Activated CD4-positive, alpha-beta T cell treated with anti-CD3 and anti-CD28 coated beads for 48 hours (primary cell): ENCODE measurements at places on chromosomes 16 and 17.

GRCh38 chr17:527247-527646, 174.6 kb upstream of the RPH3AL start:
- DNase-seq = no peak

DNA sequence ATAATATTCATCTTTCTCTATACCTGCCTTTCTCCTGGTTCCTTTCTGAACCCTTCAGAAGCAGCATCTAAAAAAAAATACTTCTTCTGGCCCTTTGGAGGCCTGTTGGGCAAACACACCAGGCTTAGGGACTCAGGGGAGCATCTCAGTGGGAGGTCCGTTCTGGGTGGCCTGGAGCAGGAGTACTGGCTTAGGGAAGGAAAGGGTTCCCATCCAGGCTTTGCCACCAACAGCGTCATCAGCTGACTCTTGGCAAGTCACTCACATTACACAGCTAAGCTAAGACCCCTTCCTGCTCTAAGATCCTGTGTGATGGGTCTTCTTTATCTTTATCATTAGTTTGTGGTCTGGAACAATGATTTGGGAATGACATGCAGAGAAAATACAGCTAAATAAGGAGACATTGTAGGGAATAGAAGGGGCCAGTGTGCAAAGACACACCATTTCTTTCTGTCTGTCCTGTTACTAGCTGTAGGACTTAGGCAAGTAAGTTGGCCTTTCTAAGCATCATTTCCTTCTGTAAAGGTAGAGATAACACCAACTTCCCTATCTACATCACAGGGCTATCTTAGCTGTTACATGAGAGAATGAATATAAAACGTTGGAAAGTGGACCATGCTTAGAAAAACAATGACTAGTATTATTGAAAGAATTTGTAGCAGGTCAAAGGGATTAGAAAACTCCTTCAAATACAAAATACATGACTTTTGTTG, 9.9 kb downstream of the PCTP start:
- DNase-seq = no peak

- DNase-seq = peak; percentile 48
These were observed 10.3 kb downstream of the ATXN1L start for GRCh38 chr16:71855937-71856662.

GRCh38 chr16:86567701-86568581, 1.3 kb downstream of the FOXC2 start:
- DNase-seq = no peak

GRCh38 chr16:81798311-81799137, 19.4 kb downstream of the PLCG2 start:
- peak; percentile 34 for DNase-seq

DNA sequence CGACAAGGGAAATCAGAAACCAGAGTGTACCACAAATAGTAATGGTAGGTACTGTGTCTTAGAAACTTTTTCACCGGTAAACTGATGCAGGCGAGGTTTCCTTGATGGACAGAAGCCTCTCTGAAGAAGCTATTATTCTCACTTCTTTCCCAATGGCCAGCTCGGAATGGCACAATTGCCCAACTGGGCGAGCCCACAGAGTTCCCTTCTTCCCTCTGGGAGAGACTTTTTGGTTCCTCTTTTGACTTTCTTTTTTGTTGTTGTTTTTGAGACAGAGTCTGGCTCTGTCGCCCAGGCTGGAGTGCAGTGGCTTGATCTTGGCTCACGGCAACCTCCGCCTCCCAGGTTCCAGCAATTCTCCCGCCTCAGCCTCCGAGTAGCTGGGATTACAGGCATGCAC, 16.9 kb downstream of the SLC43A2 start:
- DNase-seq = no peak

DNA sequence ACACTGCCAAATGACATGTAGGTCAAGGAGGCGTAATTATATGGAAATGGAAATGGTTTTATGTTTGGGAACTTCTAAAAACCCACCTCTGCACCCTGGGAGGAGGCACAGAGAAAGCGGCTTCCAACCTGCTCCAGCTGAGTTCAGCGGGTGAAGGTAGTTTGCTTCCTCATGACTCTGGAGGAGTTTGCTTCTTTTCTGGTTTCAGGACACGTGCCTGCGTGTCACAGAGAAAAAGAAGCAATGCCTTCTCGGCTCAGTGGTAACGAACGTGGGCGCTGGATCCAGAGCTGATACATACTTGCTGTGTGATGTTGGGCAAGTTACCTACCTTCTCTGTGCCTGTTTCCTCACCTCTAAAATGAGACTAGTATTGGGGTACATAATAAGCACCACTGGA, 22.1 kb downstream of the GPR139 start:
- no peak for DNase-seq

DNA sequence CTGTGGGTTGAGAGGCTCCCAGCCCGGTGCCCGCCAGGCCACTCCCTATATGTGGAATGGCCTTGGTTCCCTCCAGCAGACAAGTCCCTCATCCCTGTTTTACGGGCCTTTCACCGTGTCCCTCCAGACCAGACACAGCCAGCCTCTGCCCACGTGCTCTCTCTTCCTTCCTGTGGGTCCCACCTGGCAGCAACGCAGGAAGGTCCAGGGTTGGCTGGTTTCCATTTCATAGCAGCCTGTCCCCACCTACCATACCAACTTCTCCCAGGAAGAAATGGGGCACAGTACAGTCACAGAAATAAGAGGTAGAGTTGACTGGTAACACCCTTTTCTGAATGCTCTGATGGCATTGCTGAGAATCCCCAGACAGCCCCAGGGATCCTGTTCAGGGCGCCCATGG, 34.9 kb downstream of the PLD6 start:
- DNase-seq = no peak

GRCh38 chr17:83097831-83098230, 18.4 kb downstream of the METRNL start:
- no peak for DNase-seq

DNA sequence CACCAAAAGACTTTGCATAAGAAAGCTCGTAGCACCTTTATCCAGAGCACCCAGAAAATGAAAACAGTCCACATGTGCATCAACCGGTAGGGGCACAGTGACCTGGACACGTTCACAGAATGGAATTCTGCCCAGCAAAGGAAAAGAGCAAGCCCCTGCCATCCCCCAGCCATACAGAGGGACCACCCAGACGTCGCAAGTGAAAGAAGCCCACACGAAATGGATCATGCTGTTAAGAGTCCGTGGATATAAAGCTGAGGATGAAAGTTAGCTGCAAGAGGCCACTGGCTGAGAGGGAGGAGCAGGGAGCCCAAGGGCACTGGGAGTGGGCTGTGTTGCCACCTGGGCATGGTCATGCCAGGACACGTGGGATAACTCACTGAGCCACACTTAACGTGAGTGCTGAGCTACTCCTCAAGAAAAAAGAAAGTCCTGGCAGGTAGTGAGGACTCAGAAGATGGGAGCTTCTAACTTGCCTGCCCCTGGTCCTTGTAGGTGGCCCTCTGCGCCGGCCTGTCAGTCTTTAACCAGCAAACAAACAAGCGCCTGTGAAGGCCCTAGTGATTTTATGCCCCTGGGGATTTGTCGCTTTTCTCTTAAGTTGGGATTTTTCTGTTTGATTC, 190.7 kb downstream of the C16orf95 start:
- no peak for DNase-seq

- no peak for DNase-seq
These were observed 355.6 kb downstream of the SEC14L1 start for GRCh38 chr17:77496401-77496801.

DNA sequence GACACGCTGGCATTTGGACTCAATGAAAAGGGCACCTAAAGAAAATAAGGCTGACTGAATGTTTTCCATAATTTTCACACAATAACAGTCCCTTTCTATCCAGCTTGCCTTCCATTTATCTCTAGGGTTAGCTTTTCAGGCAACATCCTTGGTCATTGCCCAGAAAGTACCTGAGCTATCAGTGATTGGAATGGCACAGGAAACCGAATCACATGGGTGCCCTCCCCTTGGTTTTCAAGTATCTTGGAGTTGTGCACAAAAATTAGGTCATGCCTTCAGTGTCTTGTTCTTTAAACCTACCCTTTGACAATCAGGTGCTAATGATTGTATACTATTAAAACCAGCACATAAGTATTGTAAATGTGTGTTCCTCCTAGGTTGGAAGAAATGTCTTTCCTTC, 3.3 kb upstream of the VPS4A start:
- no peak for DNase-seq

DNA sequence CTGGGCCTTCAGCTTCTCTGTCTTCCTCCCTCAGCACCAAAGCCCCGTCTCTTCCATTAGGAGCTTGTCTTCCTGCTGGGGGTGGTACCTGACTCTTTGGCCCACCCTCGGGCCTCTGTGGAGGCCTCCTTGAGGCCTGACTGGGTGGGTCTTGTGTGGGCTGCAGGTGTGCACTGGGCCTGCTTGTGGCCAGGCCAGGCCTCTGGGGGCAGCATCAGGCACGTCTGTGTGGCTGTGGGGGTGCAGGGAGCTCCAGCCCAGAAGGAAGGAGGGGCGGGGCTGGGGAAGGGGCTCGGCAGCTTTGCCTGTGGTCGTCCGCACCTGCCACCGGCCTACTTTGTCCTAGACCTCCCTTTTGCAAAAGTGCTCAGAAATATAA, 7.0 kb downstream of the PIGQ start:
- no peak for DNase-seq

DNA sequence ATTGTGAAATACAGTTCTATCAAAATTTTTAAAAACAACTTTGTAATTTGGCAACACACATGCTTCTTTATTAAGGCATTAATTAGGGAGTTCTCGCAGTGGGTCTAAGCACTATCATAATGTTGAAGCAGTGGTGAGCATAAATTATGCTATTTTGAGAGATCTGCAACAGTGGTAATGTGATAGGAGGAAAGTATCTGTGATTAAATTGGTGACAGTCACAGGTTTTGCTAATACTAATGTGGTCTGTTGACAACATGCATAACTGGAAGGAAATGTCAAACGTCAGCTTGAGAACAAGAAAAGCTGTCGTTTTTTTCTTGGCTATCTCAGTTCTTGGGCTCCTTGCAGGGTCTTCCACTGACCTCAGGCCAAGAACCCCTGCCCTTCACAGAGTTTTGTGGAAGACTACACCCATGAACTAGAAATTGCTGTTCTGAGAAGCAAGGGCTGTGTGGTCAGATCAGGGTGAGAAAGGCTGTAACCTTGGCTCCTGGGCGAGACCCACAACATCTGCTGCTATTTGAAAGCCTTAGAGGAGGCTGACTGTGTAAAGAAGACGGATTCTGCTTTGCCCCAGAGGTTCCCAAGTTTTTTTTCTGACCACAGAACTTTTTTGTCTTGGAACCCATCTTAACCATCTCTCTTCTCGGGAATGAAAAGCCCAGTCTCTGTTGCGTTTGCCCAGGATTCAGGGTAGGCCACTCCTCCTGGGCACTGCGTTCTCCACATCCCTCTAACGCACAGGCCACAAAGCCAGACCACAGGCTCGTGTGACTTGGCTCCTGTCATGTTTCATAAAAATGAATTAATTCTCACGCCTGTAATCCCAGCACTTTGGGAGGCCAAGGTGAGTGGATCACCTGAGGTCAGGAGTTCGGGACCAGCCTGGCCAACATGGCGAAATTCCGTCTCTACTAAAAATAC, 13.9 kb downstream of the ATP2A1 start:
- DNase-seq = no peak

DNA sequence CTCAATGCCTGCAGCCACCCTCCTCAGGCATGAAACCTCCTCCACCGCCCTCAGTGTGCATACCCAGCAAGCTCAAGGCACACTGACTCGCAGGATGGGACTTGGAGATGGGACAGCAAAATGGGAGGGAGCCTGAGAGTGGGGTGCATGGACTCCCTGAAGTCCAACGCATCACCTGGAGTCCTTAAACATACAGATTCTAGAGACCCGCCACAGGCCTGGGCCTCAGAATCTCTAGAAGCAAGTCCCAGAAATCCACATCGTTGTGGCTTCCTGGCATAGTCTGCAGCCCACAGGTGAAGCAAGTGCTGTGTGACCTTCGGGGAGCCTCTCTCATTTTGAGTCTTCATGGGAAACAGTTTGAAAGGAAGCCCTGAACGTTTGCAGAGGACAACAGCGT, 3.6 kb upstream of the TBX21 start:
- no peak for DNase-seq

DNA sequence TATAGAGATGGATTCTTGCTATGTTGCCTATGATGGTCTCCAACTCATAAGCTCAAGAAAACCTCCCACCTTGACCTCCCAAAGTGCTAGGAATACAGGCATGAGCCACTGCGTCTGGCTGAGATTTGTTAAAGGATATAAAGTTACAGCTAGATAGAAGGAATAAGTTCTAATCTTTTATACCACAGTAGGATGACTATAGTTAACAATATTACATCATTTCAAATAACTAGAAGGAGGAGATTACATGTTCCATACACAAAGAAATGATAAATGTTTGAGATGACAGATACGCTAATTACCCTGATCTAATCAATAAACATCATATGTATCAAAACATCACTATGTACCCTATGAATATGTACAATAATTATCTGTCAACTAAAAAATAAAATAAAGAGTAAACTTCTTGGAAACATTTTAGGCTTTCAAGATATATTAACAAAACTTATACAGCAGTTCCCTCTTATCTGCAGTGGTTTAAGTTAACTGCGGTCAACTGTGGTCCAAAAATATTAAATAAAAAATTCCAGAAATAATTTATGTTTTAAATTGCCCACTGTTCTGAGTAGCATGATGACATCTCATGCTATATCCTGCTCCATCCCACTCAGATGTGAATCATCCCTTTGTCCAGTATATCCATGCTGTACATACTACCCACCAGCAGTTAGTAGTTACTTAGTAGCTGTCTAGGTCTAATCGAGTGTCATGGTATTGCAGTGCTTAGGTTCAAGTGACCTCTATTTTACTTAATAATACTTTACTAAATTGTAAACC, 129.2 kb upstream of the NACA2 start:
- DNase-seq = no peak

DNA sequence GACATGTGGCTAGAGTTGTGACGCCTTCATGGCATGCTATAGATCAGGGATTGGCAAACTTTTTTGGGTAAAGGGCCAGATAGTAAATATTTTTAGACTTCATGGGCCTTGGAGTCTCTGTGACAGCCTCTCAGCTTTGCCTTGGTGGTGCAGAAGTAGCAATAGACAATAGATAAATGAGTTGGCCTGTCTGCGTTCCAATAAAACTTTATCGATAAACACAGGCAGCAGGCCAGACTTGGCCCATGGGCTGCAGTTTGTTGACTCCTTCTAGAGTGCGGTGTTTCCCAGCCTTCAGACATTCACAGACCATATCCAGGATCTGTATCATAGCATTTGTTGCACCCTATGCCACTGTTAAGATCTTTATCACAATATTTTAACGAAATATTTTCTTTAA, 76.5 kb downstream of the OR1D5 start:
- no peak for DNase-seq
